ENCODE measurements at places on chromosomes 4 and X. TPM values are rescaled to one million over a fixed set of nuclear protein-coding genes. Genes with fewer than 3 reads are reported as not detected.

SMARCA1 gene
- total RNA-seq, result 42.6 TPM

XG gene
- total RNA-seq, result 0.06 TPM

PAGE5 gene
- total RNA-seq, result not detected

TAF7L gene
- not detected for total RNA-seq

GPR50 gene
- total RNA-seq, result not detected

CT47B1 gene
- not detected for total RNA-seq

TRIM61 gene
- not detected for total RNA-seq

CFI gene
- total RNA-seq, result 0.83 TPM

TAPT1 gene
- total RNA-seq, result 10.1 TPM

CEP135 gene
- total RNA-seq, result 9.0 TPM

GAGE1 gene
- not detected for total RNA-seq

IBSP gene
- not detected for total RNA-seq

PAGE2B gene
- not detected for total RNA-seq

PCDH18 gene
- total RNA-seq, result 16.6 TPM

- DNase-seq, result no peak
These were observed 104.0 kb upstream of the SLC34A2 start for GRCh38 chr4:25551605-25552004.

- DNase-seq, result no peak
These were observed 19.6 kb downstream of the NKX3-2 start for GRCh38 chr4:13524504-13525243.

- DNase-seq, result peak; percentile 12
These were observed 6.6 kb upstream of the PPM1K start for GRCh38 chr4:88291003-88291402.

DNA sequence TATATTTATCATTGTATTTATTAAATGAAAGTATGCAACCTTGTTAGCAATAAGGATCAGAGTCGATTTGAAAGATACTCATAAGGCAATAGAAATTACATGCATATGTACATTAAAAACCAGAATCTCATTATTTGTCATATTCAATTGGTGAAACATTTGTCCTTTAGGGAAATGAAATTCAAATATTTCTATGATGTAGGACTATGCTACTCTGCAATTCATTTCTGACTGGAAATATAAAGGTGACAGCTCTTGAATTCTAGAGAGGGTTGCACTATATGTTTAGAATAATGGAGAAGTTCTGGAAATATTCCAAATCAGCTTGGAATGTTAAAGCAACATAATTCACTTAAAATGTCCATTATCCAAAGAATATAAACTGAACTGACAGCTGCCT is 1519.8 kb downstream of the ARAP2 start:
- no peak for DNase-seq

DNA sequence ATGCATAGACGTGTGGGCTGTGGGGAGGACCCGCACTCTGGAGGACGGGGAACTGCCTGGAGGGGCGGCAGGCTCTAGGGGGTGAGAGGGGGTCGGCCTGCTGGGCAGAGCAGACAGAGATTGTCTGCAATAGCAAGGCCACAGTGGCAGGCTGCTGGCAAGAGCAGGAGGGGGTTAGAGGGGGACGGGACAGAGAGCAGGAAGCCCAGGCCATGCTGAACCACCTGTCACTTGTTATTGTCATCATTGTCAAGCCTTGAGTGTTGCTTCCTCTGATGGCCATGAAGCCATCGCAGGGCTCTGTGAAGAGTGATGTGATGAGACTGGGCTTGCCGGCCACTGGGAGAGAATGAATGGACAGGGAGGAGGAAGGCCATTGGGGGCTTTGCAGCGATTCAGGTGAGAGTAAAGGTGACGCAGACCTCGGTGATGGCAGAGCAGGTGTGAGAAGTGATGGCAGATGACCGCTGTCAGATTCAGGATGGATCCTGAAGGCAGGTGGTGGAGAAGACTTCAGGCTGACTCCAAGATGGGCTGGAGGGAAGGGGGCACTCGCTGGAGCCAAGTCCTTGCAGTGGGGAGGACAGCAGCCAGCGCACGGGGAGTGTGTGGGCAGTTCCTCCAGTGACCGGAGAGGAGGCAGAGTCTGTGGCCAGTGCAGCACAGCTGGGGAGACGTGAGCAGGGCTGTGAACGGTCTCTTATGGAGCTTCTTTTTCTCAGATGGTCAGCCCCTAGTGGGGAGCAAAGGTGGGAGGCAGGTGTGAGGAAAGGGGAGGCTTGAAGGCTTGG is 43.6 kb downstream of the HTT-AS start:
- no peak for DNase-seq

GRCh38 chr4:185950891-185951290 is 118.1 kb upstream of the TLR3 start:
- DNase-seq, result peak; percentile 38

GRCh38 chrX:33171041-33171440 is 40.3 kb downstream of the DMD start:
- no peak for DNase-seq

GRCh38 chr4:173217727-173218126 is 49.1 kb downstream of the GALNT7 start:
- DNase-seq, result peak; percentile 78

DNA sequence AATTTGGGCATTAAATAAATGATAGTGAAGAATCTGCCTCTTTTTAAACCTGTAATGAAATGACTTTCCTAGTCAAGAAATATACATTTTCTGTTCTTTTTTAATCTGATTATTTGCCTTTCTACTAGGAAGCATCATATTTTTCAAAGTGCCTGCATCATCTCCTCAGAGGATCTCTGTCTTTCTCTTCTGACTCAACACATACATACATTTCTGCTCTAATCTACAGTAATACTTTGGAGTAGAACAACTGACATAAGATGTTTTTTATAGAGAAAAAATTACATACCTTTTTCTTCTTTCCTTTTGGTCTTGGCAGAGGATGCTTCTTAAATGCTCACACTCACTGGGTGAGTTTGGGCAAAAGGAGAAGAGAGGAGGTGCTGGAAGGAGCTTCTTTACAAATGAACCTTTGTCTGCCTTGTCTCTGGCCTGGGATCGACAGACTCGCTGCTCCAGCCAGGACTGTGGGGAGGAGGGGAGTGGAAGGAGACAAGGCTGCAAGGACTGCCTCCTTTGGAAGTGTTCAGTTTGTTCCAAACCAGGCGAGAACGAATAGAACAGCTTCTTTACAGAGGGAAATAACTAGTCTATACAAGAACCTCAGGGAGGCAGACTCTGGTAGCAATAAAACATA is at the start of gene SCRG1:
Gene SCRG1 (minus strand): TSS at position 338 of the 637 bp plus-strand sequence. CDS start 7,702 bp downstream, outside the sequence.
- DNase-seq, result no peak

- DNase-seq, result no peak
These were observed 80.2 kb downstream of the SH2D1A start for GRCh38 chrX:124426288-124427169.

GRCh38 chr4:170089668-170090351 is at the start of gene AADAT:
Gene AADAT (minus strand): TSS chr4:170089956. CDS start chr4:170089690, 266 bp downstream.
- DNase-seq, result peak; percentile 82

DNA sequence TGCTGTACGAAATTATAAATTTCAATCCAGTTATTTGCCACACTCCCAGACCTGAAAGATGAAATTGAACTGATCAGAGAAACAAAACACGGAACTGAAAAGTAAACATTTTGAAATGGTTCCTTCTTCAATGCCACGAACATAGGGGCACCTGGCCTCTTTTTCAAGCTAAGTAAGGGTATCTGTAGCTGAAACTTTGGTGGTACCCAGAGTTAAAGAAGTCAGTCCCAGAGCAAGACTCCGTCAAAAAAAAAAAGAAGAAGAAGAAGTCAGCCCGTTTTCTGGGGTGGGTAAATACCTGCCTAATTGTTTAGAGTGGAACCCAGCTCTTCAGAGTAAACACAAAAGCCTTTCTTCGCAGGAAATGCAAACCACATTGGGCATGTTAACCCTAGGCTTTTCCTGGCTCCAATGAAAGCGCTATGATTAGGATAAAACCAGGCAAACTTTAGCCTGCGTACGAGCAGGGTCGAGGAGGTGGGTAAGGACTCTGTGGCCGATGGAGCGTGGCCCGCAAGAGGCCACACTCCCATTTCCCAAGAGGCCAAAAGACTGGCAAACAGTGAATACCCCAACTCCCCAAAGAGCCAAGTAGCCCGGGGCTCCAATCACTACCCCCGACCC is 1.3 kb downstream of the ANTXR2 start:
- no peak for DNase-seq

DNA sequence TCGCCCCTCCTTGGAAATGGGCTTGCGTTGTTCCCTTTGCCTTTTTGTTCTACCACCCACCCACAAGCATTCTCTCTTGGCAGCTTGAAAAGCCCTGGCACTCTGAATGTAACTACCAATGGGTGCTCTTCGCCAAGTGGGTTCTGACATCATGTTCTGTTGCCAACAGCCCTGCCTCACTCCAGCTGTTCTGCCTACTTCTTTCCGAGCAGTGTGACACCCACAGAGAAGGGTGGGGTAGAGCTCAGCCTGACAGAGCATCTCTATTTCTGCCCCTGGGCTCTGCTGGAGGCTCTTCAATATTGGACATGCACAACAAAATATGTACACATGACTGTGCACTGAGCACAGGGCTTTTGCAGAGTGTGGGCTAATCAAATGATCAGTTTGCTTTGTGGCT is 15.6 kb upstream of the EXOSC9 start:
- peak; percentile 92 for DNase-seq

DNA sequence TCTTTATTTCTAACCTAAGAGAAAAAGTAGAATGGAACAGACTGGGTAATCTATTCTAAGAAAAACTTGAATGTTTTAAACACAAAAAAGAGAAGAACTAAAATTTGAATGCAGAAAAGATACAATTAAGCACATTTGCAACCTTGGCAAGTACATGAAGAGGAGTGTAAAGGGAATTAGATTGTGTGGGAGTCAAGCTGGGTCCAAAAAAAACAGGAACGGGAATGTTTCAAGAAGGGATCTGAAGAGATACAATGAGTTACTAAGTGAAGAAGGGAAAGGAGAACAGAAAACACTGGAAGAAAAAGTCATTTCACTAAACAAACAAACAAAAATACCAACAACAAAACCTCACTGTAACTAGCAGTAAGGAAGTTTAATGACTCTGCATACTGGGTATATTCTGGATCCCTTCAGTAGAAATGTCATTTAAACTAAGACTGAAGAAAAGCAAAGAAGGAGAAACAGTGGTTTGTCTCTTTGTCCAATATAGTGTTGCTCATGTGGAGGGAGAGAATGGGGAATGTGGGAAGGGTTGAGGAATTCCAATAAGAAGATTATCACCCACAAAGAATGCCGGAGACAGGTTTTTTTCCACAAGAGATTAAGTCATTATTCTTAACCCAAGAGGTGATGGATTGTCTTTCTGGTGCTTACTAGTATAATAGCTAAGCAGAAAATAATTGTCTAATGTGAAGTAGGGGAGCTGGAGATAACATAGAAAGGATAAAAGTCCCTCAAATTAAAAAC is 50.4 kb upstream of the PTPN13 start:
- no peak for DNase-seq

DNA sequence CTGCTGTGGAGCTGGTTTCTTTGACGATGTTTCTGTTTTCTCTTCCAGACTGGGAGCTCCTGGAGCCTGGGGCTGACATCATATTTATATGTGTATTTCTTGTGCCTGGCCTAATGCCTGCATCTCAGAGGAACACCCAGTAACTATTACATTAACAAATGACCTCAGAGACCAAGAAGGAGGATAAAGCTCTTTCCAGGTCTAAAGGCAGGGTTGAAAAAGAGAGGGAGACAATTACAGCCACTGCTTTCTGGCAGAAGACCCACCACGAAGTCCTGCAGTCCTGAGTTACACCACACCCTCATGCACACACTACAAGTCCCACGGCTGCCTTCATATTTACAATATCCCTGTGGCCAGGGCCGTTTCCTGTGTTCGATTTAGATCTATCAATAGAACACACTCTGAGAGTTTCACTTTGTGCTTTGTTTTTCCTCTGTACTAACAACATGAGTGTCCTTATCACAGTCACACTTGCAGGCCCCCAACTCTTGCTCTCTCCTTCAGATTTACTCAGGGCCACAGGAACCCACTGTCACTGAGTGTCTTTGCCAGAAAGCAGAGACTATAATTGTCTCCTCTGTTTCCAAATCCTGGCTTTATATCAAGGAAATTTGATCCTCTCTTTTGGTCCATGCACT is 535.5 kb downstream of the MID1IP1 start:
- DNase-seq, result no peak

DNA sequence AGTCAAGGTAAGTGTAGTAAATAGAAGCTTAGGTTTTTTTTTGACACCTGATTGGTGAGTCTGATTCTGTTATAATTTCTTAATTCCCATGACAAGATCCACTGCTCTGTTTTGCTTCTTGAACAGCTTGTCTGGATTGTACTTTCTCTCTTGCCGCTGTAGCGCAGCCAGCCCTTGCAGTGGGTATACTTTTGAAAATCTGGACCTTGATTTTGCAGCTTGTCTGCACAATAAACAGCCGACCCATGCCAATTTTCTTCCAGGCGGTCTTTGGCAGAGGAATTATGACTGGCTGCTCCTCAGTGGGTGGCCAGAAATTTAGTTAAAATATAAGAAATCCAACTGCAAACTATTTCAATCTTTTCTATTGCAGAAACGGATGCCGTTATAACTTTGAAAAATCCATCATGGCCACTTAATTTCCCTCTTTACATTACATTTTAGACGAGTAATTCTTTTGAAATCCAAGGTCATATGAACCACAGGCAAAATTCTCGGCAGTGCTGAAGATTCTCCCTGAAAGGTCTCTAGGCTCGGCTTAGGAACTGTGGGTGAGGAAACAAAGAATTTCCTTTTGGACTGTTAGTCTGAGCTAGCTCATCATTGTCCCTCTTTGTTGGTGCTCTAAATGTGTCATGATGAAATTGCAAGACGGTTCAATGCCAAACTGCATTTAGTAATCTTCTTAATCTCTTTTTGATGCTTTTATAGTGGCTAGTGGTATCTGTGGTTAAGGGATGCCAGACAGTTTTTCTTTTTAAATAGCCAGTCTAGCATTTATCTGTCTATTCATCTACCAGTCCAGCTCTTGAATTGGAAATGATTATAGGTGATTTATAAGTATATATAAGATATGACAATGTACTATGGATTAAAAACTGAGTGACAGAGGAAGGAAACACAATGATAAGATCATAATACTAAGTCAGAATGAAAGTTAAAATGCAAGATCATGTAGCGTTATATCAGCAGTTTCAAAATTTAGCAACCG is 31.5 kb upstream of the PTTG2 start:
- DNase-seq, result peak; percentile 52

GRCh38 chr4:176150356-176150682 is 45.1 kb downstream of the SPATA4 start:
- DNase-seq, result peak; percentile 58

DNA sequence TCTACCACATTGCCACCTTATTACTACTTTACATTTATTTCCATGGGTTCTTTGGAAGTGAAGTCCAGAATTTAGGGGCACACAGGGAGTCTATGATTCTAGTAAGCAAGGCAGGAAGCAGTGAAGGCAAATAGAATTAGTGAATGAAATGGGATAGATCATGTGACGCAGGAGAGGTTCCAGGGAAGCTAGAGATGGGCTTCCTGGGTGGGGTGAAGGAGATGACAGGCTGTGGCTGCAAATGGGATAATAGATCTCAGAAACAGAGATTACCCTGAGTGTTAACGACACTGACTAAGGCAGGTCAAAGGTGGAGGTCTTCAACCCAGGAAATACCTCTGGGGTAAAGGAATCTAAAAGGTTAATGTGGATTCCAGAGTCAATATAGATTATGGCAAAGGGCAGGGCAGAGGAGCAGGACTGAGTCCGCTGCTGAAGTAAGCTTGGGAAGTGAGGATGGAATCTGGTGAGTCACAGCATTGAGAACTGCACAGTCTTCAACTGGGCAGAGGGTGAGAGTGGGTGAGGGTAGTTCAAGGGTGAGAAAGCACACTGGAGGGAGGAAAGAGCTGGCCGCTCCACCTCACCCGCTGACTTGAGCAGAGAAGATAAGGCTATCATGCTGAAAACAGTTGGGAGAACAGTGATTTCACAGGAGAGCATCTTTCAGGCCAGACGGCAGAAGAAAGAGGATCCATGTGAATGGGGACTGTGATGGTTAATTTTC is 70.8 kb downstream of the ANXA3 start:
- peak; percentile 18 for DNase-seq

All from LHCN-M2 (cell line).